Muscle of arm (tissue), 14 donors: ENCODE measurements at places on chromosomes 1 and 21. TPM values are rescaled to one million over a fixed set of nuclear protein-coding genes. Genes with fewer than 3 reads are reported as not detected.

The NKAIN1 gene
- polyA plus RNA-seq, result 2.5 TPM

DNA sequence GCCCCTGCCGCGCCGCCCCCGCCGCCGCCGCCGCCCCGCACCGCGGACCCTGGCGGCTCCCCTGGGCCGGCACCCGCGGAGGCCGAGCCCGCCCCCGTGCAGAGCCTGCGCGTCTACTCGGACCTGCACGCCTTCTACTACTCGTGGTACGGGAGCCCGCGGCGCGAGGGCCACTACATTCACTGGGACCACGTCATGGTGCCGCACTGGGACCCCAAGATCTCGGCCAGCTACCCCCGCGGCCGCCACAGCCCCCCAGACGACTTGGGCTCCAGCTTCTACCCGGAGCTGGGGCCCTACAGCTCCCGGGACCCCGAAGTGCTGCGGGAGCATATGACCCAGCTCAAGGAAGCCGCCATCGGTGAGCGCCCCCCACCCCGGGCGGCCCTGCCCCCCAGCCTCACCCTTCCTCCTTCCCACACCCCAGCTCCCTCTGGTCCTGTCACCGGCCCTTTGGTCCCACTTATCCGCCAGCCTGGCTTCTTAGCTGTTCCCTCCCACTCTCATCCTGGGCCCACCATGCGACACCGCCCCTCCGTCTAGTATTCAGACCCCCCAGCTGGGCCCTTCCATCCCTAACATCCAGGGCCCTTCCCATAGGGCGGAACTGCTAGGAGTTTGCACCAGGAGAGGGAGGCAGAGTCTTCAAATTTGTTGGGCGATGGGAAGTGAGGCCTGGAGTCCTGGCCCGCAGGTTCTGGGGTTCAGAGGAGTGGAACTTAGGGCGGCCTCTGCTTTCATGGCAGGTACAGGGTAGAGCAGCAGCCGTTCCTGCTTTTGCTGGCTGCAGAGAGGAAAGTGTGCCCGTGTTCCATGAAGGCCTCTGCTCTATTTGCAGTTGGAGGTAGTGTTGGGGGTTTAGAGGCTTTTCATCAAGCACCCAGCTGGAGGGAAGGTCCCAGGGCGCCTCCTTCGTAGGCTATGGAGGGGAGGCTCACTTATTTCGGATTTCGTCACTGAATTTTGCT lies 1.0 kb downstream of the MANEAL start:
- no peak for DNase-seq

- no peak for DNase-seq
Measured at GRCh38 chr1:108048301-108049177, 83.6 kb upstream of the VAV3 start.

- no peak for DNase-seq
Measured at GRCh38 chr1:71835442-71835813, 446.9 kb downstream of the NEGR1 start.

DNA sequence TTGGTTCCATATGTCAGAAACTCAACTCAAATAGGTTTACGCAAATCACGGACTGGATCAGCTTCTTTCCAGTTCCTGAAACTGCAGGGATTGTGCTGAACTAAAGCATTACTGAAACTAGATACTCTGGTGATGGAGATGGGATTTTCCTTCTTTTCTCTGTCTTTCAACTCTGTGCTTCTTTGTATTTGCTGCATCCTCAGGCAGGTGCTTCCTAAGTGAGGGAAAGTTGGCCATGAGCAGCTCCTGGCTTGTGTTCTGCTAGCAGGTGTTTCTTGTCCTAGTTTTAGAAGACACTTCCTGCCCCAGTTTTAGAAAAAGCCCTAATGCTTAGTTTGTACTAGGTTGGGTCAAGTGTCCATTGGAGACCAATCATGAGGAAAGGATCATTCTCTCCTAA lies 86.7 kb upstream of the USP24 start:
- peak; percentile 49 for DNase-seq

GRCh38 chr1:95308276-95309030 lies 74.4 kb downstream of the RWDD3 start:
- DNase-seq, result no peak

The MLLT11 gene
- not detected for polyA plus RNA-seq

DNA sequence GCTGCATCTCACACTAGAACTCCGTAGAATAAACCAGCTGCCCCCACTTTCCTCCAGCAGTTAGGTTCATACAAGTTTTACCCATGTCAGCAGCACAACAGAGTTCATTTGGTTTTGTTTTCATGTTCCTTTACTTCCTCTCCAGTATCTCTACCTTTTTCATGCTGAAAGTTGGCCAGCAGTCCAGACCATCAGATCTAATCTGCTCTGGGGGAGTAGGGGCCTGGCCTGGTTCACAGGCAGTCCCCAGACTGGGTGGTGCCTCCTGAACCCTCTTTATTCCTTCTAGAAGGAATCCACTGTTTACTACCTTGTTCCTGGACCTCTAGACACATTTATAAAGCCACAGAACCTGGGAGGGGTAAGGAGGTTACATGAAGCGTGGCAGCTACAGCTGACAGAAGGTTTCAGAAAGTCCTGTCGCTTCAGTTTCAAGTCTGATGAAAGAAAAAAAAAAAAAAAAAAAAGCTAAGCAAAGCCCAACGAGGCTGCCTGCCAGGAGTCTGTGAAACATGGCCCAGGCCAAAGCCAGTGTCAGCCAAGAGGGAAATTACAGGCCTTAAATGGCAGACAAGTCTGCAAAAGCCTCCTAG lies 184.6 kb upstream of the JUN start:
- peak; percentile 79 for DNase-seq

- no peak for DNase-seq
Measured at GRCh38 chr21:33478182-33478581, 1.6 kb downstream of the TMEM50B start.

DNA sequence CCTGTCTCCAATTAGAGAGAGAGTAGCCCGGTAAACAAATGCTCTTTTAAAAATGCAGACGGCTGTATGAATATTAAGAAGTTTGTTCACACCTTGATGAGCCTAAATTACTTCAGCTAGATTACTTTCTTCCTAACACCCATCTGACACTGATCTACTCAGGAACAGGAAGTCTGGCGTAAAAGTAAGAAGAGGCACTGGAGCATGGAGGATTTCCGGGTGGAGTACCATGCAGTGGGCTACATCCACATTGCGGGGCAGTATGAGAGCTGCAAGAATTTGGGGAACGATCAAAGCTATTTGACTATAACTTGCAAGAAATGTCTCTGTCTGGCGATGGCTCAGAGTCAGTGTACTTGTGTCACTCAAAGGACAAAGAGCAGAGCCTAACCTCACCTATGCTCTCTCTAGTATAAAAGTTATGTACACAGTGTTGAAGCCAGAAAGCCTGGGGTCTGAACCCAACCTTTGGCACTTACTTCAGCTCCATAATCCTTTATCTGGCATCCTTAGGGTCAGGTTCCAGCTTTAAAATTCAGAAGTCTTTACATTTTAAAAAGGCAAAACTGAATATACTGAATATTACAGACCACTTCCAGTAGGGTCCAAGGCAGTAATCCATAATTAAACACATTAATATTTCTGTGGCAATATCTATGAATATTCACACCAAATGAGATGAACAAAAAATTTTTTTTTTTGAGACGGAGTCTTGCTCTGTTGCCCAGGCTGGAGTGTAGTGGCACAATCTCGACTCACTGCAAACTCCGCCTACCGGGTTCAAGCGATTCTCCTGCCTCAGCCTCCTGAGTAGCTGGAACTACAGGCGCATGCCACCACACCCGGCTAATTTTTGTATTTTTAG lies 7.9 kb upstream of the GNPAT start:
- DNase-seq, result no peak

- no peak for DNase-seq
Measured at GRCh38 chr1:183411091-183411490, 7.1 kb downstream of the NMNAT2 start.

- DNase-seq, result no peak
Measured at GRCh38 chr1:203388683-203389082, 37.8 kb upstream of the FMOD start.

DNA sequence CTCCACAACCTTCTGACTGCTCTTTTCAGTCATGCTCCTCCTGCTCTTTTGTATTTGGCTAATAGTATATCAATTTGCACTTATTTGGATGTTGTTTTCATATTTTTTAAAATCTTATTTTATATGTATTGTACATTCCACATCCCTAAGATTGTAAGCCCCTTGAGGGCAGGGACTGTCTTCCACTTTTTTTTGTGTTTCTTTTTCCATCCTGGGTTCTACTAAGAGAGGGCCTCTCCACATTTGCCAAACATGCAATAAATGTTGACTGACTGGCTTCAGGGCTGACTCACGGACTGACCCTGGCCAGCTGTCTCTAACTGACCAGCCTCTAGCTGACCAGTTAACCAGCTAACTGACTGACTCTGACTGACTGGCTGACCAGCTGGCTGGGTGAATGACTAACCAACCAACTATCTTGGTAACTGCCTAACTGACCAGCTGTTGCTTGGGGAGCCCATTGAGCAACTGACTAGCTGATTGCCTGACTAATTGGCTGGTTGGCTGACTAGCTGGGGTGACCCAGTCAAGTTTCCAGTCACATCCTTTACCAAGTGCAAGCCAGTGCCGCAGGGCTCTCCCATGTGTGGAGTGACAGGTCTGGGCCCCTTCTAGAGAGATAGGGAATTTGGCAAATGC lies 16.1 kb downstream of the CSF1 start:
- DNase-seq, result no peak

The NTNG1 gene
- 29.7 TPM for polyA plus RNA-seq

The VASH2 gene
- polyA plus RNA-seq, result 67.4 TPM

DNA sequence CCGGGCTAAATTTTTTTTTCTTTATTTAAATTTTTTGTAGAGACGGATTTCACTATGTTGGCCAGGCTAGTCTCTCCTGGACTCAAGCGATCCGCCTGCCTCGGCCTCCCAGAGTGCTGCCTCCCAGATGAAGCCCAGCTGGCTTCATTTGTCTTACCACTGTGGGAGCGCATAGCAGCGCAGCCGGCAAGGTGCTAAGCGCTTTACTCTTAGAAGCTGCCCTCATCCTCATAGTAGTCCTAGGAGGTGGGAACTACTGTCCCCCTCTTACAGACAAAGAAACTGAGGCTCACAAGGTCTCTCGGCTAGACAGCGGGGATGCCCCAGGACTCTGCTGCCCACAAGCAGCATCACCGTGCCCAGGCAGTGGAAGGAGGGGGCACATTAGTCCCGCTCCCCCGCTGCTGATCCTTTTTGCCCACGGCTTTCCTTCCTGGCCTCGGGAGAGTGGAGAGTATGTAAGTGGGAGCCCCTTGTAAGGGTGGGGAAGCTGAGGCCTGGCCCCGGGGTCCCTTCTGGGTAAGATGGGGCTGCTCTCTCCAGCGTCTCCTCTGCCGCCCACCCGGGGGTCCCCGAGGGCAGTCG lies 726 bp downstream of the TMEM54 start:
- DNase-seq, result no peak

GRCh38 chr1:228979325-228979699 lies 244.0 kb downstream of the RHOU start:
- DNase-seq, result no peak

GRCh38 chr1:208300084-208300770 lies 56.0 kb upstream of the PLXNA2 start:
- no peak for DNase-seq

The AKR7A3 gene
- 0.64 TPM for polyA plus RNA-seq

The OR2L5 gene
- not detected for polyA plus RNA-seq

The TRPM2 gene
- 1.3 TPM for polyA plus RNA-seq

The MOB3C gene
- 12.1 TPM for polyA plus RNA-seq

DNA sequence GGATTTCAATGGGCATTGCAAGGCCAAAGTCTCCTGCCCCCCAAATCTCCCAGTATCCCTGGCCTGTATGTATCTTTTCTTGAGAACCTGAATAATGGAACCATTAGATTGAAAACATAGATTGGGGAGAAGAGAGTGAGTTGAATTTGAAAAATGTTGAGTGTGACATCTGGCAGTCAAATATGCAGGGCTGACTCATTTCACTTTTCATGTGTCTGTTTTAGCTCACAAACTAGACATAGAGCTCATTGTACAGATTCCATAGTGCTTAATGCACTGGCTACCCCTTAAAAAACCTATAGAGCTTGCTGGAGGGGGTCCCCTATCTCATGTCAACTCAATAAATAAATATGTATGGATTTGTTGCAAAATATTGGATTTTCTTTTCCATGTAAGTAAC lies 30.8 kb downstream of the DDR2 start:
- no peak for DNase-seq

The AGMAT gene
- 1.6 TPM for polyA plus RNA-seq

The DUSP10 gene
- polyA plus RNA-seq, result 12.6 TPM

DNA sequence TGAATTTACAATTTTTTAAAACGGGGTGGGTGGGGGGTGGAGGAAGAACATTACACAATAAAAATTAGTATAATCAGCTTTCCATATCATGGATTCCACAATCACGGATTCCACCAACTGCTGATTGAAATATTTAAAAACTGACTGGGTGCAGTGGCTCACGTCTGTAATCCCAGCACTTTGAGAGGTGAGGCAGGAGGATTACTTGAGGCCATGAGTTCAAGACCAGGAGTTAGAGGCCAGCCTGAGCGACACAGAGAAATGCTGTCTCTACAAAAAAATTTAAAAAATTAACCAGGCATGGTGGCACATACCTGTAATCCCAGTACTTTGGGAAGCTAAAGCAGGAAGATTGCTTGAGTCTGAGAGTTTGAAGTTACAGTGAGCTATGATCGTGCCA lies 254.7 kb downstream of the ATG4C start:
- DNase-seq, result no peak

- no peak for DNase-seq
Measured at GRCh38 chr1:103447471-103447870, 78.0 kb upstream of the RNPC3 start.

The GBP4 gene
- not detected for polyA plus RNA-seq

- no peak for DNase-seq
Measured at GRCh38 chr1:50371749-50372148, 51.5 kb downstream of the DMRTA2 start.

The SLAMF9 gene
- polyA plus RNA-seq, result not detected

The OR10J5 gene
- polyA plus RNA-seq, result not detected

The VWA5B1 gene
- polyA plus RNA-seq, result 0.14 TPM

The CACNA1E gene
- not detected for polyA plus RNA-seq

GRCh38 chr1:158969166-158969565 lies 37.8 kb downstream of the PYHIN1 start:
- no peak for DNase-seq

The MIA3 gene
- 51.4 TPM for polyA plus RNA-seq

DNA sequence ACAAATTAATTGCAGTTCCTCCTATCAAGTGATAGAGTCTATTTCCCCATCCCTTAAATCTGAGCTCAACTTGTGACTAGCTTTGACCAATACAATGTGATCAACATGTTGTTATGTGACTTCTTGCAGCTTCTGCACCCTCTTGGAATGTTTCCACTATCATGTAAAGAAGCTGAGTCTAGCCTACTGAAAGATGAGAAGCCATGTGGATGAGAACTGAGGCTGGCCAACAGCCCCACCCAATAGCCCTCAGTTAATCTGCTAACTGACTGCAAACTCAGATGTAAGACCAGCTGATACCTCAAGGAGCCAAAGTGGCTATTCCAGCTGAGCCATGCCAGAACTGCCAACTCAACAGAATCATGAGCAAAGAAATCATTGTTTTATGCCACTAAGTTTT lies 44.0 kb downstream of the LYST start:
- DNase-seq, result no peak

DNA sequence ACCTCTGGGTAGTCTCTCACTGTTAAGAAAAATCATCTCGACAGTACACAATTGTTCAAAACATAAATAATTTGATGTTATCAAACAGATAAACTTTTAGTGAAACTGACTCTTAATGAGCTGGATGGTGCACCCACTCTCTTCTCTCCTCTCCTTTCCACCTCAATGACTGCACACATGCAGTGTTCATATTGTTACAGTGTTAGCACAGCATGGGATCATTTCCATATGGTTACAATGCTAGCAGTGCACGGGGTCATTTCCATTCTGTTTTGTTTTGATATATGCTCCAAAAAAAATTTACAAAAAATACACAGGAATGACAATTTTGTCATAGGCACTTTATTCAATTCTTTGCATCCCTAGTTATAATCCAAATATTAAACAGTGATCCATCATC lies 26.4 kb upstream of the RNF187 start:
- DNase-seq, result no peak

The DENND4B gene
- 33.8 TPM for polyA plus RNA-seq

The MCL1 gene
- 161 TPM for polyA plus RNA-seq
